ENCODE measurements at places on chromosomes 4 and X.

DNA sequence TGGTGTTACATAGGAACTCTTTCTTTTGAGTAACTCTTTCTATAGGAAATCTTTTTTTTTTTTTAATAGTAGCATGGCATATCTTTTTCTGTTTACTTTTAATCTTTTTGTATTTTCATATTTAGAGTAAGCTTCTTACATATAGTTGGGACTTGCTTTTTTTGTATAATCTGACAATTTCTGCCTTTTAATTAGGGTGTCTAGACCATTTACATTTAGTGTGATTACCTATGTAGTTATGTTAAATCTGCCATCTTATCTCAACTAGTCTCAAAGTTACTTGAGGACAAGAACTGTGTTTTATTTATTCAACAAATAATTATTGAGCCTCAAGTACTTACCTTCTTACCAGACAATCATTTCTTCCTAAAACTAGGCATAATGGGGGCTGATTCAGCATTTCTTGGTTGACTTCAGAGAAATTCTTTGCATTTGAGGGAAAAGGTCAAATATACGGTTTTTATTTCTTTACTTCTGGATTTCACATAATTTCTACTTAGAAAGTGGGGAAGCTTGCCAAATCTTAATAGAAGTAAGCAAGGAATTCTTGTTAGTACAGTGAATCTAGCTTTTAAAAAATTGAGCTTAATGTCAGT, 28.6 kb downstream of the MND1 start:
- no peak for DNase-seq

DNA sequence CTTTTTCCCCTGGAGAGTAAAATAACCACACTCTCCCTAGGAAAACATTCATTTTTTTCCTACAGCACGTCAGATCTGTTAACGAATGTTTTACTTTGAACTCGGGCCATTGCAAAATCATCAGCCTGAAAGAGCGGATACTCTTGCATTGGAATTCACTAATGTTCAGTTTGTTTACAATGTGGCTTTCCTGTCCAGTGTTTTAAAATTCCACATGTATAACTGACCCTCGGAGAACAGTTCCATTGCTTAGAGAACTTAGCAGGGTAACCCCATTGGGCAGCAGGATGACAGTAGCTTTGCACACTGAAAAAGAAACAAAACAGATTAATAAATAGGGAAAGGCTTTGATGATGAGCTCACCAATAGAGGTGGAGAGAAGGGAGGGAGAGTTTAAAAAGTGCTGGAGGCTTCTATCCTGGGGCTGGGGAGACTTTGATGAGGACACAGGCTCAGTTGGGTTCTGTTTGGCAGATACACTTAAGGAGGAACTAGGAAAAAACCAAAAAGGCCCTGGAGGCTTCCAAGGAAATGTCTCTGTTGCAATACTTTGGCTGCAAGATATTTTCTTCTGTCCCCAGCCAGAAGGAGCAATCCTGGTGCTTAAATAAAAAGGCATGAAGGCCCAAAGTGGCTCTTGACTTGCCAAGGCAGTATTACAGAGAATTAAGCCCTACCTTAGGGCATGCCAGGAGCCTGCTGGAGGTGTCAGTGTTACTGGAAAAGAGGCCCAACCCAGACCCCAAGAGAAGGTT, 143.1 kb downstream of the ARSF start:
- DNase-seq, result peak; percentile 20

DNA sequence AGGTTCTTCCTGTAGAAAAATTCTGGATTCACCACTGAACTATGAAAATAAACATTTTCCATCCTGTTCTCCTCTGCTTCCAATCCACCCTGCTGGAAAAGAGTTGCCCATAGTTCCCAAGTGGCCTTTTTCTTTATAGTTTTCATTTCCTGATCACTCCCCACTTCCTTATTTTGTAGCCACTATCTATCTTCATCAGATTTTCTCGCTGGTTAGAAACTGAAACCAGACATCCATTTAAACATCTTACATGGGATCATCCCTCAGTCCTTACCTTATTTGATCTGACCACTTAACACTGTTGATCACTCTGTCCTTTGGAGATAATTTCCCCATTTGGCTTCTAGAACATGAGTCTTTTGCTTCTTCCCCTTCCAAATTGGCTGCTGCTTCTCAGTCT, 42.2 kb upstream of the SCOC start:
- no peak for DNase-seq

- no peak for DNase-seq
Observed at GRCh38 chrX:2486476-2487133, 14.2 kb downstream of the DHRSX start.

DNA sequence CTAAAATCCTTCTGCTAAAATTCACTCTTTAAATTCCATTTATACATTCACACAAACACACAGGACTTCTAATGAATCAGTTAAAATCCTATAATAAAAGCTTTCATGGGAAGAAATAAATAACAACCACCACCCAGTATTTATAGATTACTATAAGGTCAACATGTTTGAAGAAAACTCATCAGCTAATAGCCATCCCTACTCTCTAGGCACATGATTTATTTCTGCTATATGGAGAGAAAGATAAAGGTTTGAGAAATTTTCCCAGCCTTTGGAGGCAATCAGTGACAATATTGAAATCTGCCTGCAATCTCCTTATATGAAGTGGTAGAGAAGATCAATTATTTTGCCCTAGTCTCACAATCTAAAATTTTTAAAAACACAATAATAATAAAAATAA, 1038.9 kb upstream of the DIAPH2 start:
- DNase-seq, result no peak

DNA sequence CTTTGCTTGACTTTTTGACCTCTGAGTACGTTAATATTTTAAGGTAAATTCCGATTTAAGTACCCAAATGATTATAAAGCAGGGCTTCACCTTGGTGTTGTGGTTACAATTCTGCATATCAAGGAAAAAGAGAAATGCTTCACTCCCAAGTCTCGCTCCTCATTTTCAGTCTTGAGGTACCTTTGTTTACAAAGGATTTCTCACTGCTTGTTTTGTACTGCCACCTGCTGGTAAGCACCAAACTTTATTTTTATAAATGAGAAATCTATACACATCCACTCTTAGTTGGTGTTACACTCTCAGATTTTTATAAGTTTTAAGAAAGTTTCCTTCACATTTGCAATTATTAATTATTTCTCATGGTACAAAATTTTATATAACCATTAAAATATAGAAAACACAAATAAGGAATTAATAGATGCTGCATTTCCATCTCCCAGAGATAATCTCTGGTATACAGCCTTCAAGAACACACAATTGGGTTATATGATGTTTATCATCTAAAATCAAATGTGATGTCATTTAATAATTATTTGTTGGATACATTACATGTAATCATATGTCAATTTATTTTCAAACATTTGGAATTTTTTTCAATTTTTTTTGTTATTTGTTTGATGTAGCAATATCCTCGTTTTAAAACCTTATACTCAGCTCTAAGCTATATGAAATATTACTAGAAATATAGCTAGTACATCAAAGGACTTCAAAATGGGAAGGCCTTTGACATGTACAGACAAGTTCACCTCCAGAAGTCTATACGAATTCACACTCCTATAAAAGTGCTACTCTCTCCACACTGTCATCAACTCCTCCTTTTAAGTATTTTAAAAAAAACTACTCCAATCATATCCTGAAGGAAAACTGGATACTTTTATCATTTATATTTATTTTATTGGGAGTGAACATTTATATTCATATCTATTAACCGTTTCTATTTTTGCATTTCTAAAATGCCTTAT, 179.9 kb downstream of the KCNIP4 start:
- DNase-seq, result peak; percentile 15

GRCh38 chr4:10117359-10118047, 904 bp upstream of the WDR1 start:
- no peak for DNase-seq

DNA sequence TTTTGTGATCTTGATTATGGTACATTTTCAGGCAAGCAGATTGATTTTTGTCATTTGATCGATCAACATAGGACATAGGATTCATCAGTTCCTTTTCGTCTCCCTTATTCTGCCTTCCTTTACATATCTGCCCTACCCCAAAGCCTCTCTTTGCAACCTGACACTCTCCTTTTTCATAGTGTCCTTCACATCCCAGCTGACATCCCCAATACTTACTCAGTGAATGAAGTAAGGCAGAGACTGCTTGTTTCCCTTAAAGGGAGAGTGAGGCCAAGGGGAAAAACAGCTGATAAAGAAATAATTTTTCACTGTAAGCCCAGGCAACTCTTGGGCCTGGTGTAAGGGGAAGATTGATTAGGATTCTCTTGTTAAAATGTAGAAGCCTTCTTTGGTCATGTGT, 69.8 kb downstream of the GBA3 start:
- no peak for DNase-seq

DNA sequence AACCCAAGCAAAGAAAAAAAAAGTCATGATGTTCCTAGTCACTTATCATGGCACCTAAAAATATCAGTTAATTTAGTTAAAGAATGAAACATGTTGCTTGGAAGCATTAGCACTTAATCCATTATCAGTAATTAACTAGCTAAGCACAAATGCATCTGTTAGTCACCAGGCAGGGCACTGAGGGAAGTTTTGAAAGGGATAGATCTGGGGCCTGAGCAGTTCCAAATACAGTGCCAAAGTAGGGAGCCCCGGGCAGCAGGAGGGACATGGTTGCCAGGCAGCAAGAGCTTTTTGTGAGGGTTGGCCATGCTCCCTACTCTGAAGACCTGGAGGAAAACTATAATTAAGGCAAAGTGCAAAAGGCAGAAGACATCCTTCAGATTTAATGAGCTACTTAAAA, 62.0 kb downstream of the PHKA1 start:
- DNase-seq, result no peak

GRCh38 chrX:69158166-69158980, 6.9 kb downstream of the PJA1 start:
- peak; percentile 38 for DNase-seq

DNA sequence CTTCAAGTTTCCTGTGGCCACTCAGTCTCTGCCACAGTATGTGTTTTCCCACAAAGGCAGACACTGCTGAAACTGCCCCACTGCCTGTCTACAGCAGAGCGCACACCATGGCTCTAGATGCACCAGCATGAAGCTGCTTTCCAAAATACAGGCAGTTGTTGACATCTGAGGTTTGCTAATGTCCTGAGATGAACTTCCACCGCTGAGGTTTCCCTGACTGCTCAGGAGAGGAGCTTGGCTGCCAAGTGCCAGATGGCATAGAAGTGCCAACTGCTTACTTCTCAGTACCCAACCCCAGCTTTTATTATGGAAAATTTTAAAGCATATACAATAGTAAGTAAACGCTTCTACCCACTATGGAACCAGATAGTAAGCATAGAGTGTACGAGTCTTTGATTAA, 61.0 kb upstream of the EXOC1L start:
- DNase-seq, result no peak

DNA sequence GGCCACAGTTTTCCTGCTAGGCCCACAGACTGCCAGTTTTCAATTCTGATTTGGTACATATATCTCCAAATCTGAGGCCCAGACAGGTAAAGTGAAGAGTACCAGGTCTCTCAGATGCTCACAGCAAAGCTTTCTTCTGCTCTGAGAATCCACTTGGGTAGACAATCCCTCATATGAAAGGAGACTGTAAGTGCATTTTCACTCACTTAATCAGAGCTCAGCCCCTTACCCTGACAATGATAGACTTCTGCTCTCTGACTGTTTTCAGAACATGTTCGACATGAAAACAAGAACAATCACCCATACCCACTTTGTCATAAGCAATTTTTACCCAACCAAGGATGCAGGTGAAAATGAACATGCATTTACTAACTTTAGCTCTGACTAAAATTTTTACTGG, 7.1 kb downstream of the GPRIN3 start:
- no peak for DNase-seq

DNA sequence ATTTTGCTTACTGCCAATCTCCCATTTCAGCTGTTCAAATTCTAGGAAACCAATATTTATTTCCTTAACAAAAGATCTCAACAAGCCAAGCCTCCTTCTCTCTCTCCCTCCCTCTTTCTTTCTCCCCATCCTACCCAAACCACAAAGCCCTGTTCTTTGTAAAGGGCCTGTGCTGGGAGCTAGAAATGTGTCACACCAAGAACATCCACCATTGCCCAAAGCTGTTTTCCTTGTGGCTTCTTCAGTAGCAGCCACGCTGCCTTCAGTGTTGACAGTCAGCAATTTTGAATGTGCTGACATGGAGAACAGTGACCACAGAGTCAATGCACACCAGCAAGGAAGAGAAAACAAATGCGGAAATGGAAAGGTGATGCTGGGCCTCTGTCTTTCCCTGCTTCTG, 203.0 kb downstream of the MAML3 start:
- peak; percentile 16 for DNase-seq

DNA sequence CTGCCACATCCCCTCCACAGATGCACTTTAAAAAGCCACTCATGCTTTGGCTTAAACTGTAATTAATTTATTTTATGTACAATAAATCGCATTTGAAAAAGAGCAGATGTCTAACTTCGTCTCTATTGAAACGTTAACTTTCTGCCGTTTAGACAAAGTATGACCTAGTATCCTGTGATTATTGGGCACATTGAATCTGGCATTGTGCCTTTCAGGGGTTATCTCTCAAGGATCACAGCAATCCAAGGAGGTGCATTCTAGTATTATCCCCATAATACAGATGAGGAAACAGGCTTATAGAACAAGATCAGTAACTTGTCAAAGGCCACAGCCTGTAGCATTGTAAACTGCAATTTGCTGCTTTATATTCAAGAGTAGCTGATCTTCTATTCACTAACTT, 4.6 kb downstream of the RASL11B start:
- no peak for DNase-seq

GRCh38 chrX:24874604-24875247, 141.0 kb downstream of the ARX start:
- no peak for DNase-seq

GRCh38 chr4:25088093-25088952, 57.6 kb upstream of the LGI2 start:
- DNase-seq, result peak; percentile 58

DNA sequence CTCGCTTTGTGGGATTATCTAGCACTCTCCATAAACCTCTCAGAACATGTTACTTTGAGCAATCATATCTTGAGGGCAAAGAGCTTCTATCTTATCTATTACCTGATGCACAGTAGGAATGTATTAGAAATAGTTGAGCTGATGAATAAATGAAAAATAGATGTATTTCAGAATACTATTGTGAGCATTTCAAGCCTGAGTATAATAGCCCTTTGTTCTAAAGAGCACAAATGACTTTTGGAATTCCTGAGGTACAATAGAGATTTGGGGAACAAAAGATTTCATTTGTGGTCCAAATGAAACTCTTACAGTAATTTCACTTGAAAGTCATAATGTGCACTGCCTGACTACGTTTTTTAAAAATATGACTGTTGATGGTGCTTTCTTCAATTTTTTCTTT, 159.5 kb downstream of the UGT8 start:
- no peak for DNase-seq

- no peak for DNase-seq
Observed at GRCh38 chr4:121306931-121307330, 73.9 kb downstream of the QRFPR start.

GRCh38 chrX:119870626-119871131, 854 bp downstream of the RNF113A start:
- peak; percentile 29 for DNase-seq

- DNase-seq, result no peak
Observed at GRCh38 chr4:151675411-151675971, 85.3 kb downstream of the GATB start.

GRCh38 chrX:20378233-20378920, 111.7 kb upstream of the RPS6KA3 start:
- DNase-seq, result no peak

All from GM03348 (cell line).